ENCODE measurements at places on chromosomes 7 and 10.
A peak's percentile ranks its signal among the peaks of the same experiment; 100 is the strongest.

DNA sequence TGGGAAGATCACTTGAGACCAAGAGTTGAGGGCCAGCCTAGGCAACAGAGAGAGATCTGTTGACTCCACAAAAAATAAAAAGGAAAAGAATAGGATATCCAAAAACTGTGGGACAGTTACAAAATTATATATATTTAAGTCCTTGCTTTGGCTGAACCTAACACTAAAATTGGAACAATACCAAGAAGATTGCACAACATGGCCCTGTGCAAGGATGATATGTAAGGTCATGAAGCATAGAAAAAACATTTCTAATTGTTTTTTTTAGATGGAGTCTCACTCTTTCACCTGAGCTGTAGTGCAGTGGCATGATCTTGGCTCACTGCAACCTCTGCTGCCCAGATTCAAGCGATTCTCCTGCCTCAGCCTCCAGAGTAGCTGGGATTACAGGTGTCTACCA lies 139.0 kb downstream of the TPST1 start:
- DNase-seq: peak; percentile 49

DNA sequence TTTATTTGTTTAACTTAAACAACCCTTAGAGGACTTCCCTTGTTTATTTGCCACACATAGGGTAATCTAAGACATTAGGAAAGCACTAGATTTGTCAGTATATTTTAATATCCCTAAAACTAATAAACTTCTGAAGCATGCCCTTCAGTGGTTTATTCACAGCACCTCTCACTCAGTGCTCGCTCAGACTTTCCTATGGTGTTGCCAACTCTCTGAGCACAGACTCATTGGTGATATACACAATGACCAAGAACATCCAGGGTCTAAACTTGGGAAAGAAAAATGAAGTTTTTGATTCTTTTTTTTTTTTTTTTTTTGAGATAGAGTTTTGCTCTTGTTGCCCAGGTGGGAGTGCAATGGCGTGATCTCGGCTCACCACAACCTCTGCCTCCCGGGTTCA lies 82.2 kb downstream of the RAB11FIP2 start:
- no peak for DNase-seq

GRCh38 chr10:10804998-10805740 lies 212.5 kb upstream of the CELF2 start:
- peak; percentile 88 for DNase-seq

GRCh38 chr7:114657279-114657678 lies 242.7 kb downstream of the FOXP2 start:
- DNase-seq: no peak

GRCh38 chr10:6721480-6721879 lies 141.4 kb upstream of the PRKCQ start:
- peak; percentile 98 for DNase-seq

DNA sequence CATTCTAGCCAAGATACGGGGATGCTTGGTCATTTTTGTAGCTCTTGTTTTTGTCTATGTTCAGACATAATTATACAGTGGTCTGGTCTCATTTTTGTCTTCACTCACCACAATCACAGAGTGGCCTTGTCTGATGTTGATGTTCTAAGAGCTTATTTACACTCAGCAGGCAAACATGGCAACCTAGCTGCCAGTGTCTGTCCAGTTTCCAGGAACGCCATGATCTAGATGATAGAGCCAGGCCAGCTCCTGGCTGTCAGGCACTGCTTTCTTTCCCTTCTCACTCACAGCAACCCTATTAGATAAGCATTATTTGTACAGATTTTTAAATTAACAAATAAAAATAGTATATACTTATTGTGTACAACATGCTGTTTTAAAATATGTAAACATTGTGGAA lies 98.6 kb upstream of the PHF14 start:
- DNase-seq: no peak

DNA sequence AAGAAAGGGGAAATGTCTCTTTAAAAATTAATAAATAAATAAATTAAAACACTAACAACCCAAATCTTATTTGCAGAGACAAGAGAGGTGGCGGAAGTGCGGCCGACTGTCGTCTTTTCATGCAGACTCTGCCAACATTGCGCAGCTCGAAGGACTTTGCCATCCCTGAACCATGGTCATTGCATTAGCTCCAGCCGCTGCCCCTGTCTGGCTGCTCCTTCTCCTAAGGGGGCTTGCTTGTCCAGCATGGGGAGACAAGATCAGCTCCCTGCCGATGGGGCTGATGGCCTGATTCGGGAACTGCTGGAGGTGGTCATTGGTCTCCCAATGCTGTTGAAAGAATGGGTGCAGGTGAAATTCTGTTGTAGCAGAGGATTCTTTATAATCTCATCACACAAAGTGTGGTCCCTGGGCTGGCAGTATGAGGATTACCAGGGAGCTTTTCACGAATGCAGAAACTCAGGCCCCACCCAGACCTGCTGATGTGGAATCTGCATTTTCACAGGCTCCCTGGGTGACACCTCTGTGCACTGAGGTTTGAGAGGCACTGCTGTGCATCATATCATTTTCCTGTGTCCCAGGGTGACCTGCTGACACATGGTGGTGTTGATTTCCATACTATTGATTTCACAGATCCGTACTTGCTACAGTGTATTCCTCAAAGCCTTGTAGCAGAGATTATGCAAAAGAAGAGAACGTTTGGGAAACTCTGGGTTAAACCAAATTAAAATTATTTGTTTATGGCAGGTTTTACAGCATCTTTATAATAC lies 172.4 kb upstream of the ZMIZ1 start:
- no peak for DNase-seq

GRCh38 chr10:69845574-69846292 lies 44.0 kb downstream of the COL13A1 start:
- DNase-seq: peak; percentile 55

DNA sequence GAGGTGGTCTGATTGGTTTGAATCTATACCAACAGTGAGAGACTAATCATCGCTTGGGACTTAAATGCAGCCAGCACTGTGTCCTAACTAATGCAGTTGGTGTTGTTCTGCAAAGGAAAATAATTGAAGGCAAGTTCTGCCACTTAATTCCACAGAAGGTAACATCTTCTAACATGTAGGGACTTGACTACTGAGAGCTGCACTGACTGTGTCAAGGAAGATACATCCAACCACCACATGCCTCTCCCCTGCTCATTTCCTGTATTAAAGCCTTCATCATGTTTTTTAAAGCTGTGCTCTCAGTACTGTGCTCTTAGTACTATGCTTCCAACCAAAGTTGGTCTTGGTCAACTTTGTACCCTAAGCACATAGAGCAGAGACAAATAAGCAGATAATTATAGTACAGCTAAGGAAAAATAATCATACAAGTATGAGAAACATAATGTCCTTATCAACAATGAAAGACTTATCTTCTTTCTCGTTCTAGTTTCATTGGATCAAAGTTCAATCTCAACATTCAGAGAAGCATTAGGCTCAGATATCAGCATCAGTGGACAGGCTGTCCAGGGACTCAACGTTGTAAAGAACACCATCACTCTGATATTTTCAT lies 2.8 kb upstream of the CYP3A4 start:
- DNase-seq: no peak

GRCh38 chr7:31894308-31894707 lies 175.9 kb downstream of the PDE1C start:
- no peak for DNase-seq

DNA sequence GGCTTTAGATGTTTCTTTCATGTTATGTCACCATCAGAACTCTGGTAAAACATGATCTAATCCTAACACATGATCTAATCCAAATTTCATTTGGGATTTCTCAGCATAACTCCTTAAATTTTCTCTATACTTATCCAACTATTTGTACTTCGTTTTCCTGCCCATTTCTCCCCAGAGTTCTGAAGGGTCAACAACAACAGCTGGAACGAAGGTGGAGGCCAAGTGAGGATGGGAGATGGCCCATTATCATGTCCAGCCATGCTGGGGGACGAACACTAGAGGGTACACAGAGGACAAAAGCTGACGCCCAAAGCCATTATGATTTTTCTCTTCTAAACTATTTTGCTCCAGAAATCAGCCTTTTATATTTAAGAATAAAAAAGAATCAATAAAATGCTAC lies 185.4 kb downstream of the DOCK4 start:
- DNase-seq: no peak

GRCh38 chr10:36256166-36256565 lies 614.1 kb upstream of the FZD8 start:
- peak; percentile 75 for DNase-seq

DNA sequence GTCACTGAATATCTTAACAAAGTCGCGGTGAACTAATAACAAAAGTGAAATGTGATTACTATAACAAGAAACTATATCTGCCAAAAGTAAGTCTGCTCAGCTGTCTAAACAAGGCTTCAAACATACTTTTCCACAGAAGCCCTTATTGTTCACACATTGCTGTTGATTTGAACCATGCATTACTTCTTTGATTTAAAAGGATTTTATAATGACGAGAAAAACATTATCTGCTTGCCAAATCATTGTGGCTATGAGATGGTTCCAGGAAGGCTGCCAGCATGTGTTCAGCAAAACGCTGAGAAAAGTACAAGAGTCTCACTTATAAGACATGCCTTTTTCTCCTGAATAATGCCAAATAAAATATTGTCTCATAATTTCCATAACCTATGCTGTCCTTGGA lies 24.4 kb downstream of the RNF133 start:
- peak; percentile 47 for DNase-seq

DNA sequence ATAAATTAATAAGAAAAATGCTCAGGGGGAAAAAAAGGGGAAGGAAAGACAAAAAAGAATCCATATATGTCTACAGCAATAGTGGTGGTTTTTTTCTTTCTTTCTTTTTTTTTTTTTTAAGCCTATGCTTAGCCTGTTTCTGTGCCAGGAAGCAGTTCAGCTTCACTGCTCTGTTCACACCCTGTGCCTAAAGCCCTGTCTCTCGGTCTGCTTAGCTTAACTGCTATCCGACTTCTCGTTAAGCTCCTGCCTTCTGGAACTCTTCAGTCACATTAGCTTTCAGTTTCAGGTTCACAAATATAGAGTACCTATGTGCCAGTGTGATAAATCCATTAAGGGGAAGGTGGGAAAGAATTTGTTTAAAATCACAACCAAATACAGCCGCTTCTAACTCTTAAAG lies 26.5 kb upstream of the NRG3 start:
- DNase-seq: no peak

GRCh38 chr7:46301677-46302076 lies 380.6 kb upstream of the IGFBP3 start:
- peak; percentile 45 for DNase-seq

GRCh38 chr7:18357691-18358090 lies 137.9 kb upstream of the HDAC9 start:
- DNase-seq: no peak

DNA sequence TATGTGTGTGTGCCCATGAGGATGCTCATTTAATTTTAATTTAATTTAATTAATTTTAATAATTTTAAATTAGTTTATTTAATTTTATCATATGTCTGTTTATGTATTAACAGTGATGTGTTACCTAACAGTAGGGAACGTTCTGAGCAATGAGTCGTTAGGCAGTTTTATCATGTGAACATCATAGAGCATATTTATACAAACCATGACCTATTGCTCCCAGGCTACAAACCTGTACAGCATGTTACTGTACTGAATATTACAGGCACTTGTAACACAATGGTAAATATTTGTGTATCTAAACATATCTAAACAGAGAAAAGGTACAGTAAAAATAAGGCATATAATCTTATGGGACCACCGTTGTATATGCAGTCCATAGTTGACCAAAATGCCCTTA lies 13.7 kb upstream of the CFAP69 start:
- DNase-seq: no peak

- DNase-seq: no peak
Observed at GRCh38 chr7:47521011-47521795, 60.7 kb downstream of the TNS3 start.

DNA sequence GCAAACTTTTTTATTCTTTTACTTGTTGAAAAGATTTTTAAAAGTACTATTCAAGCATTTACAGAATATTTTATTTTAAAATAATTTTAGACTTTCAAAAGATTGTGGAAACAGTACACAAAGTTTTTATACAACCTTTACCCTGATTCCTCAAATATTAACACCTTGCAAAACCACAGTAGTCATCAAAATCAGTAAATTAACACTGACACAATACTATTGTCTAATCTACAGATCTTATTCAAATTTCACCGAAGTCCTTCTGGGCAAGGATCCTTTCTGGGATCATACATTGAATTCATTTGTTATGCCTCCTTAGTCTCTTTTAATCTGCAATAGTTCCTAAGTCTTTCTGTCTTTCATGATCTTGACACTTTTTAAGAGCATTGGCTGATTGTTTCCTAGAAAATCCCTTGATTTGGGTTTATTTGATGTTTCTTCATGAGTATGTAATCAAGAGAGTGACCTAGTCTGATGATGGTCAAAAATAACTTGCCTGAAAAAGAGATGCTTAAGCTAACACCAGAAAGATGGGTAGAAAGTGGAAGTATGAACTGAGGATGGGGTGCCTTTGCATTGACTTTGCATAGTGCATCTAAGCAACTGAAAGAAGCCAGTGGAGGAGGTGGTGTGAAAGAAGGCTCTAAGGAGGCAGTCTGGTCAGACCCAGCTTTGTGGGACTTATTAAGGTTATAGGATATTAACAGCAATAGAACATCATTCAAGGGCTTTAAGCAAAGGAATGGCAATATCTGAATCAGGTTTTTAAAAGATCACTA lies 9.7 kb downstream of the STAMBPL1 start:
- no peak for DNase-seq

DNA sequence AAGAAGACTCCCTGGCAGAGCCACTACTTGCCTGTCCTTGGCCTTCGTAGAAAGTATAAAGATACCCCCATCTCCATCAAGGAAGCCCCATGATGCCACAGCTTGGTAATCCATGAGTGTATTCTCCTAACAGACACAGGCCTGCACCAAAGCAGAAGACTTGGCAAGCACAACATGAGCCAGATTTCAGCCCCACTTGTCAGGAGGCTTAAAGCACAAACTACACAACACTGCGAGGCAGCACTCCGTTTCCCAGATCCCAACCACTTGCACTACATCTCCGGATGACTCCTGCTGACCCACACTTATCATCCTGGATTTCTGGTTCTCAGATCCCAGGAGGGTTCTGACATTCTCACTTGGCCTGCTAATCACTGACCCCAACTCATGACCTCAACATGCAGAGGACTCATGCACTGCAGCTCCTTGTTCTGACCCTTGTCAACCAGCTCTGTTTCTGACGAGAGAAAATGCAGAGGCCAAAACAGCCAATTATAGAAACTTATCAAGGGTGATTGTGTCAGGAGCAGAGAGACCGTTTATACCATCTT lies 100.8 kb downstream of the RELN start:
- DNase-seq: no peak

- DNase-seq: no peak
Observed at GRCh38 chr7:122689346-122690109, 9.4 kb downstream of the RNF133 start.

Measured in AG10803 (cell line).